Fibroblast of skin of abdomen (primary cell): ENCODE measurements at places on chromosomes 2 and 18.
A peak's percentile ranks its signal among the peaks of the same experiment; 100 is the strongest.

- no peak for DNase-seq
These were observed 76.2 kb downstream of the WDR7 start for GRCh38 chr18:56727399-56727798.

DNA sequence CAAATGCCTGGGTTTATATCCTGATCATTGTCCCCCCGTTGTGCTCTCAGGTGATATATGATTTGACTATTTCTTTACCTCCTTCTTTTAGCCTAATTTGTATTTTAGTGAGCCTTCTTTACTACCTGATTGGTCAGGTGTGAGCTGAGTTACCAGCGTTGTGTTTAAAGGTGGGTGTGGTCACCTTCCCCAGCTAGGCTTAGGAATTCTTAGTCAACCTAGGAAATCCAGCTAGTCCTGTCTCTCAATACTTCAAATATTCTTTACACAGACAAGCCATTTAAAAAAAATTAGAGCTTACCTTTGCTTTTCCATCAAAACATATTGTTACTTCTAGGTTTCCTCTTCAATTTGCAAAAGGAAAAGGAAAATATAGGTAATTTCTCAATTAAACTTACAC is 30.2 kb downstream of the KYNU start:
- no peak for DNase-seq

DNA sequence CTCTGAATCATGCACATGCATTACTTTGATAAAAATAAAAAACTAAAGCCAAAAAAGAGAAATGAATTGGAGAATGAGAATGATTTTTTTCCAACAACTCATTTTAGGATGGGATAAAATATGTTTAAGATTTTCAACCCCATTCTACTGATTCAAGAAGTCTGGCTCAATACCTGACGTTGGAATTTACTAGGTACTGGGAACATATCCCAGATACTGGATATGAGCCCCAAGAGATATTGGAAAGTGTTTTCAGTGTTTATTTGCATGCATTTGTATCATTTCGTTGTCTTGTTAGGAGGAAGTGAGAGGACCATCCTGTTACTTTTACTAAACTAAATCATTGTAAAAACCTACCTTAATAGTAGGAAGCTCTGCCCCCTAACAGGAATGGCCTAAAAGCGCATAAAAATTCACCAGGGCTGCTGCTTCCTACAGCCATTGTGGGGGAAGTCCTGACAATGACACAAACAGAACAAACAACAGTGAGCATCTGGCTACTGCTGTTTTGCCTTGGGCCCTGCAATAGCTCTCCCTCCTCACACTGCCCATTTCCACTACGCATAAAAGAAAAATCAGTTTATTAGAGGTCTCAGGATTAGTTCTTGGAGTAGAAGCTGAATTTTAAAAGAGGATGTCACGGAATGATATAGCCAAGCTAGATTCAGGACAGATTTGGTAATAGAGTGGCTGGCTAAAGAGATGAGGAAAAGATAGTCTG is 35.2 kb downstream of the ANKAR start:
- DNase-seq, result no peak

DNA sequence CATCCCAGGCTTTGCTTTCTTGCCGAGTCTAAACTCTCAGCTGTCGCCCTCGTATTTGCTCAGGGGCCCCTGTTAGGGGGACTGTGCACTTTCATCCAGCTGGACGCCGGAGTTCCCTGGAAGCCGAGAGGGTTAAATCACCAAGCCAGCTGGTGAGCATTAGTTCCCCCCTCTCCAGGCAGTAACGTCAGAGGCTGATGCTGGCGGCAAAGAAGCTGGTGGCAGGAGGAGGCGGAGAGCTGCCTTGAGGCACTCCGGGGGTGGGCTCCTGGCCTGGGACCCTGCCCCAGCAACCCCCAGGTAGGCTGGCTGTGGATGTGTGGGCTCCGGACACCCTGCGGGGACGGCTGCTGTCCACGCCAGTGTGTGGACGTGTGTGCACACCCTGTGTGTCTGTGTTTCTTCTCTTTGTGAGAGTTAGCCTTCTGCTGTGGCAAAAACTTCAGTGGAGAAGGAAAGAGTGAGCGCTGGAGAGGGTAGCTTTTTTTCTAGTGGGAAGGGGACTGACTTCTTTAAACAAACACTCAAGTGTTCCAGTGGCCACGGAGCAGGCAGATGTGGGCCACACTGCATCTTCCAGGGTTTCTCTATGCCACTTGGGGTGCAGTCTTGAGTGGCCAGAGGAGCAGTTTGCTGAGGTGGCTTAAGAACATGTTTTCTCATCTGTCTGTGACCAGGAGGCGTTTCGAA is 84.7 kb downstream of the GLI2 start:
- DNase-seq, result peak; percentile 88

DNA sequence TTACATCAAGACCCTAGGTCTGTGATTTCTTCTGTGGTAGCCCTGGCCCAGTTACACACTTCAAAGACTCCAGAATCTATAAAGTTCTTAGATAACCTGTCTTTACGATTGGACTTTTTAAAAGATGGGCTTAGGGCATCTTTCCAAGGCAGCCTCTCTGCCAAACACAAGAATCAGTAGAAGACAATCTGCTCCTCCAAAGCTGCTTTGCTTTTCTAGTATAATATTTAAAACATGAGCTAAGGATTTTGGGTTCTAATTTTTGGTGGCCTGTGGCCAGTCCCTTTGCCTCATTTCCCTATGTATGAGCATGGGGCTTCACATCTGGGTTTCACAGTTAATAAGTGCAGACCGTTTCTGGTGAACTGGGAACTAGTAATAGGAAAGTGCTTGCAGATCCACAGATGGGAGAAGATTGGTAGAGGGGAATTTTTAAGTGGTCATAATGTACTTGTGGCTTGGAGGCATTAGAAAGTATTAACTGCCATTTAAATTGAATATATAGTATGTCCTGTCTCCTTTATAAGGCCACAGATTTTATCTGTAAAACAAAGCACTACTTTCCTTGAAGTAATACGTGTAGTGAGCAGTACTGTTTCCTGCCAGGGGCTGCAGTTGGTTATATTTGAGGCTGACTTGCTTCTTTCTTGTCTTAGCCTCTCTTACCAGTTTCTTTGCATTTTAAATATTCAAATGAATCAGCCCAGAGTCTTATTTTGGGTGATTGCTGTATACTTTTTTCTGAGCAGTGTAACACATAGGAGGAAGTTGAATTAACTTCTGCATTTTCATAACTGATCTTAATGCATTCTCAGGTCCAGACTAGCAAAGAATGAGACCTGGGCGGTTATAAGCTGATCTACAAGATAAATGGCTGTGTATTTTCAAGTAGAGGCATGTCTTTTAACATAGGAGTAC is 1.5 kb downstream of the ARPC2 start:
- no peak for DNase-seq

DNA sequence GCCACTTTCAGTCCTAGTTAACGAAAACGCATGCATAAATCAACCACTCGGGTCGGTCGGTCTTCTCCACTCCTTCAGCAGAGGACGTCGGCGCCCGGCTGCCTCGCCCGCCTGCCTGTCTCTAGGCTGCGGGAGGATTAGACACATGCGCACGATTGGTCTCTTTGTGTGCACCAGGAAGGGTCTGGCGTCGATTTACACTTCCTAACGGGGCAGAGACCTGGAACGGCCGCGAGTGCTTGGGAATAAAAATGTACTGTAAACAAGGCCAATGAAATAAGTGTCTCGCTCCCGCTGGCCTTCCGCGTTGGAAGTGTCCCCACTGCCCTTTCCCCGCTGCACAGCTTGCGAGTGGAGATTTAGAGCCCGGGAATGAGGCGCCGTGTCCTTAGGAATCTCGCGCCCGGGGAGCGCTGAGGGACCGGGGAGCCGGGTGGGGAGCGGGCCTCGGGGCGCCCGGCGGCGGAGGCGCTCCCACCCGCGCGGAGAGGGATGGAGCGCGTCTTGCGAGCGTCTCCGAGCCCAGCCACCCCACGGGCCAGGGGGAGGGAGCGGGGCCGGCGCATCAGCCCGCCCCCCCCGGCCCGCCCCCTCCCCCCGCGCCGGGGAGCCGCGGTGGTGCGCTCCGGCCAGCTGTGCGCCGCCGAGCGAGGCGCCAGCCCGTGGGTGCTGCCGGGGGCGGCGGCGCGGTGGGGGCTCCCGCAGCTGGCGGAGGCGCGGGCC is at the start of gene DOK6:
TSS of gene DOK6 (plus strand) at position 636 of the 723 bp plus-strand sequence.
- peak; percentile 83 for DNase-seq

GRCh38 chr18:3885209-3885792 is 435.3 kb downstream of the TGIF1 start:
- DNase-seq, result no peak

DNA sequence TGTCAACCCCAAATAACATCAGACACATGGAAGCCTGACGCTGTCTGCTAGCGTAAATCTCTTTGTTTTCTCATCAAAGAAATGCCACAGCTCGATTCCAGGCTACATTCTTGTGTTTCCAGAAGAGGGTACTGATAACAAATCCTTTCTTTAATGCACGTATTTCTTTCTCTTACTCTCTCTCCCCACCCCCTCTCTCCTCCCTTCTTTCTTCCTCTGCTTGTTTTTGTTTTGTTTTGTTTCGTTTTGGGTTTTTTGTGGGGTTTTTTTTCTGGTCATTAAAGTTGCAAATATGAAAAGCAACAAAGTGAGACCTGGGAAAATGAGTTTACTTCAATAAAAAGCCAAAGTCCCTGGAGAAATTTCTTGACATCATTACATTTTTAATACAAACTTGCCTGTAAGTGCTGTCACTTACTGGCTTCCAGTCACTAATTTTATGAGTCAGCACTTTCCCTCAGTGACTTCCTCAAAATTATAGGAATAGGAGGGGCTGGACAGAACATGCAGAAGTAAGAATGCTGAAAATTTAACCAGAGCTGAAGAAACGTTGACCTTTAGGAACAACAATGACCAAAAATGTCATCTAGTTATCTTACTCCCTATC is 106.7 kb upstream of the NABP1 start:
- DNase-seq, result peak; percentile 72

- DNase-seq, result no peak
These were observed 588.4 kb downstream of the SLC4A3 start for GRCh38 chr2:220215785-220216184.

DNA sequence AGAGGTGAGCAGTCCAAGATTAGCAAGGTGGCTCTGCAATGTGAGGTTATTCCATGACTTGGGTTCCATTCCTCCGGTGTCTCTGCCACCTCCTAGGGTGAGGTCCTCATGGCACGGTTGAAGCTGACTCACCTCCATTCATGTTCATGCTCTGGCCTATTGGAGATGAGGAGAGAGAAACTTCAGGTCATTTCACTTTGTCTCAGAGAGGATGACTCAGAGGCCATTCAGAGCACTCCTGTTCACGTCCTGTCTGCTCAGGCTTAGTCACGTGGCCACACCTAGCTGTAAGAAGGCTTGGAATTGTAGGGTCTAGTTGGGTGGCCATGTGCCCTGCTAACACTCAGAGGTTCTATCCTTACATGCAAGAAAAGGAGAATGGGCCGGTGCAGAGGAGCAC is 67.5 kb upstream of the MBOAT2 start:
- peak; percentile 68 for DNase-seq

GRCh38 chr2:175372704-175373701 is 191.5 kb upstream of the ATP5MC3 start:
- DNase-seq, result peak; percentile 17

- peak; percentile 37 for DNase-seq
These were observed 106.1 kb downstream of the DSEL start for GRCh38 chr18:67410075-67411070.

GRCh38 chr2:19754907-19755306 is 146.9 kb downstream of the TTC32 start:
- no peak for DNase-seq

DNA sequence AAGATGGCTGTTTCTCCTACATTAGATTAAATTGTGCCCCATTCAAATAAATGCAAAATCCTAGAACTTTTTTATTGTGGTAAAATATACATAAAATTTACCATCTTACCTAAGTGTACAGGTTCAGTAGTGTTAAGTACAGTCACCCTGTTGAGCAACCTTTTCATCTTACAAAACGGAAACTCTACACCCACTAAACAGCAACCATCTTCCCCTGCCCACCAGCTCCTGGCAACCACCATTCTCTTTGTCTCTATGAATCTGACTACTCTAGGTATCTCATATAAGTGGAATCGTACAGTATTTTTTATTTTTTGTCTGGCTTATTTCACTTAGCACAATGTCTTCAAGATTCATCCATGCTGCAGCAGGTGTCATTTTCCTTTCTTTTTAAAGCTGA is 53.0 kb downstream of the ASXL2 start:
- no peak for DNase-seq

DNA sequence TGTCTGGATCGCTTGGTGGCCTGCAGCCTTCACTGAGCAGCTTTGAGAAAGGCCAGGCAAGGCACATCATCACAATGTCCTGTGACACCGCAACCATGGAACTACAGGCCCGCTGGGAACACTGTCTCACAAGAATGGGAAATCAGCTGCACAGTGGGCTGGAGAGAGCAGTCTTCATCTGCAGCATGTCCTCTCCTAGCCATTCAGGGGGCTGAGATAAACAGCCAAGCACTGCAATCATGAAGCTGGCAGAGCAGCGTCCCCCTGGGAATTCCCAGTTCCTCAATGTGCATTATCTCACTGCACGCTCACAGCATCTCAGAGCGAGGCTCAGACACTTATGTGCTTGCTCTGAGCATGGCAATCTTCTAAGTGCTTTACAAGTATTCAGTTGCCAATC is 1.9 kb downstream of the CMPK2 start:
- DNase-seq, result peak; percentile 2

DNA sequence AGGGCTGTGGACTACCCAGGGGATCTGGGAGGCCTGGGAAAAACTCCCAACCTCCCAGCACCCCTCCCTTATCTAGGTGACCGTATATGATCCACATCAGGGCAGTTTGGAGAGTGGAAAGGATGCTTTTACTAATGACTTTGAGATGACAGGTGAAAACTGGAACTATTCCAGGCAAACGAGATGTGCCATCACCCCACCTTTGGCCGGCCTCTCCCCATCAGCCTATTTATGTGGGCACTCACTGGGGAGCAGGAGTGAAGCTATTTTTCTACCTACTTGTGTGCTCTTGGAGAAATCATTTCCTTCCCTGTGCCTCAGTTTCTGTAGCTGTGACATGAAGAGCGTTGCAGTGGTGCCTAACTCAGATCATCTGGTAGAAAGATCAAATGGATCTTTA is 107.2 kb downstream of the SMAD7 start:
- no peak for DNase-seq

- no peak for DNase-seq
These were observed 325.3 kb downstream of the LNPK start for GRCh38 chr2:175676813-175677212.

DNA sequence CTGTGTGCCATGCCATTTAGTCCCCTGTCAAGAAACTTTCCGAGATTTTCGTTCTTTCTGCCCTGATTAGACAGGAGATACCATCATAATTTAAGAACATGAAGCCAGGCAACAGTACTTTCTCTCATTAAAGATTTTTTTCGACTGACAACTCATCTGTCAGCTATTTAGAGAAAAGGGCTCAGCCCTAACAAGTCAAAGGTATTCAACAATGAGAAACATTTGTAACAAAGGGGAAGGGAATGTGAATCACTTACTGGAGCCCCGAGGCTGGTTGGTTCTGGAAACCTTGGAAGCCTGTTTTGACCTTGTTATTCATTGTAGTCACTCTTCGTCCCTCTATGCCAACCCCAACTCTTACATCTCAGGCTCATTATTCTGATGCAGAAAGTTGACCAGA is 199.4 kb downstream of the SPP2 start:
- DNase-seq, result peak; percentile 83

GRCh38 chr2:143635302-143635701 is 506.1 kb downstream of the ARHGAP15 start:
- no peak for DNase-seq
